Heart right ventricle (tissue), 16 donors: ENCODE measurements at places on chromosomes 7 and 10.
A peak's percentile ranks its signal among the peaks of the same experiment; 100 is the strongest.

GRCh38 chr7:19834566-19834965 lies 61.1 kb upstream of the TMEM196 start:
- no peak for DNase-seq

DNA sequence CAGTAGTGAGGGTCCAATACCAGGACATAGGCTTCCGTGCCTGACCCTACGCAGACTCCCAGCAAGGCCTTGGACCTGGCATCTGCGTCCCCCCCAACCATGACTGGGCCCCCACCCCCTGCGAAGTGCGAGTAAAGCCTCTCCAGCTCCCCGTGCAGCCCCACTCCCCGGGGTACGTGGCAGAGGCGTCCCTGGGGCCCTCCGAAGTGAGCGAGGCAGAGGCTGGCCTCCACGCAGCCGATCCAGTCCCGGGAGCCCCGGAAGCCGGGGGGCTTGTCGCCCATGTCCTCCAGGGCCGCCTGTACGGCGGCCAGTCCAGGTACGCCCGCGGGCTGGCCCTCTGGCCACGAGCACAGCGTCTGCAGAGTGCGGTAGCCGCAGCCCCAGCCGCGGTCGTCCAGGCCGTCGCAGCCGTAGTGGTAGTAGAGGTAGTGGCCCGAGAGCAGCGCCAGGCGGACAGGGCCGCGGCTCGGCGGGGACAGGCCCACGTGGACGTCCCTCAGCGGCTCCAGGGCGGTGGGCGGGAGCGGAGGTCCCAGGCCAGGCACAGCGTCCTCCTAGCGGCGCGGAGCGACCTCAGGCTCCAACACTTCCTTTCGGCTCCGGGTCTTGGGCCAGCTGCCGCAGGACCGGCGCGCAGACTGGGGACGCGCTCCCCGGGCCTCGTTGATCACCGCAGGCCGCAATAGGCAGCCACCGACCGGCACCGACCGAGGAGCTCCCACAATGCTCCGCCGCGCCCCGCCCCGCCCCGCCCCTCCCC lies at the start of gene UFSP1:
Gene UFSP1, minus strand, starts transcription at position 728 of the 763 bp plus-strand sequence. Its CDS starts 444 bp downstream, at position 284.
- DNase-seq: no peak

- no peak for DNase-seq
These were observed 3.8 kb downstream of the MAD1L1 start for GRCh38 chr7:2228921-2229320.

DNA sequence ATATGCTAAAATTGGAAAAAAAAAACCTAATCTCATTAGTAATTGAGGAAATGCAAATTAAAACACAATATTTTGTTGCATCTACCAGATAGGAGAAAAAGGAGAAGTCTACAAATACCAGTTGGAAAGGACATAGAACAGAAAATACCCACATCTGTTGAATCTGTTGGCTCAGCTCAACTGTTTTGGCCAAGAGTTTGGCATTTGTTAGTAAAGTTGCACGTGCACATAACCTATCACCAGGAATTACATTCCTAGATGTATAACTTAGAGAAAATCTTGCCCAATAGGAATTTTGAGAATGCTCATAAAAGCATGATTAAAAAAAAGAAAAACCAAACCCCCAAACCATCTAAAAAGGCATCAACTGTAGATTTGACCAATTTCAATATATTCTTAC lies 282.1 kb upstream of the BMPER start:
- no peak for DNase-seq

- DNase-seq: no peak
These were observed 128.3 kb downstream of the CCDC3 start for GRCh38 chr10:12873172-12873571.

- DNase-seq: peak; percentile 71
These were observed 8.9 kb upstream of the EXOC6 start for GRCh38 chr10:92839191-92840085.

- DNase-seq: no peak
These were observed 539.2 kb downstream of the REEP3 start for GRCh38 chr10:64060389-64060788.

DNA sequence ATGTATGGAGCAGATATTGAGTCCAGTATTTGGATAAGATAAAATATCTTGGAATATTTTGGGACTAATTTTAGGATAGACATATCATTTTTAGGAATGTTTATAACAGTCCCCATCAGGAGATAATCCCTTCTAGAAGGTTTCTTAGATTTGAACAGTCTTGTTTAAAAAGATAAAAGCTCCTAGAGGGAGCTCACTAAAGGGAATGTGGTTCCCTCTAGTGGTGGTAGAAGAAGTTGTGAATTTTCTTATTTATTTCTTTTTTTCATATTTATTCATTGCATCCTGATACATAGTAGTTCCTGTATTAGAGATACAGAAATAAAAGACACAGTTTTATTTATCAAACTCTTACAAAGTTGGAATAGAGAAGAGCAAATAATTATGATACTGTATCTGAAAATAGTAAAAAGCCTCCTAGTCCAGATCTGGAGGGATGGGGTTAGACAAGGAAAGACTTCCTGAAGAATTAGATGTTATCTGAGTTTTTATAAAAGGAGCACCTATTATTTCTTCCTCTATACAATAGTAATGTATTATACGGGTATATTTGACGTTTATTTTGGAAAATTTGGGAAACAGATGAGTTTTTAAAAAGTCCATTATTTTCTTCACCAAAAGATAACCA lies 24.5 kb upstream of the KLF14 start:
- DNase-seq: no peak

- no peak for DNase-seq
These were observed 21.2 kb upstream of the PRKAG2 start for GRCh38 chr7:151897951-151898686.

DNA sequence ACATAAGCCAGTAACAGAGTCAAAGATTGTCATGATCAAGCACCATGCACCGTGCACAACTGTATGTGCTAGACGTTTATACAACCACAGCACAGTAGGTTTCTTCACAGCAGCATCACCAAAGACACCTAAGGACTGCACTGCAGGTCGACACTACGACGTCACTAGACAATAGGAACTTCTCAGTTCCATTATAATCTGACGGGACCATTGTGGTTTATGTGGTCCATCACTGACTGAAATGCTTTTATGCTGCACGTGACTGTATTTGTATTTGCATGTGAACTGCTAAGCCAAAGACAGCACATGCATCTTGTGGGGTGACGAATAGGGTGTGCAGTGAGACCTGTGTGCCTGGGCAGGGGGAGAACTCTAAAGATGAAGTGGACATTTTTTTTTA lies 164.9 kb downstream of the PARD3 start:
- DNase-seq: no peak

DNA sequence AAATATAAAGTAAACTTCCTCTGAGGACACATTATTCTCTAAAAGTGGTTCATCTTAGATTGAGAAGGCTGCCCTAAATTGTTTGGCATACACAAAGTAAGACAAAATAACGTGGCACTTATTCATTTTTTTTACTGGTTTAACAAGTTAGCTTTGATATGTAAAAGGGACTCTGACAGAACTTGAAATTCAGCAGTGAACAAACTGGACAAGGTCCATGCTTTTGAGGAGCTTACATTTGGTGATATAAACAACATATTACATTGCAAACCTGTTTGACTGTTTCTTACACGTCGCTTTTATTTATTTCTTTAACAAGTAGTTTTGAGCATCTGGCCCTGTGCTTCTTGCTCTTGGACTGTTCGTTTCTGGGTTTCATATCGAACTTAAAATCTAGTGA lies 253.1 kb upstream of the POM121L12 start:
- DNase-seq: no peak

- peak; percentile 30 for DNase-seq
These were observed 16.7 kb upstream of the FRA10AC1 start for GRCh38 chr10:93718937-93719725.

DNA sequence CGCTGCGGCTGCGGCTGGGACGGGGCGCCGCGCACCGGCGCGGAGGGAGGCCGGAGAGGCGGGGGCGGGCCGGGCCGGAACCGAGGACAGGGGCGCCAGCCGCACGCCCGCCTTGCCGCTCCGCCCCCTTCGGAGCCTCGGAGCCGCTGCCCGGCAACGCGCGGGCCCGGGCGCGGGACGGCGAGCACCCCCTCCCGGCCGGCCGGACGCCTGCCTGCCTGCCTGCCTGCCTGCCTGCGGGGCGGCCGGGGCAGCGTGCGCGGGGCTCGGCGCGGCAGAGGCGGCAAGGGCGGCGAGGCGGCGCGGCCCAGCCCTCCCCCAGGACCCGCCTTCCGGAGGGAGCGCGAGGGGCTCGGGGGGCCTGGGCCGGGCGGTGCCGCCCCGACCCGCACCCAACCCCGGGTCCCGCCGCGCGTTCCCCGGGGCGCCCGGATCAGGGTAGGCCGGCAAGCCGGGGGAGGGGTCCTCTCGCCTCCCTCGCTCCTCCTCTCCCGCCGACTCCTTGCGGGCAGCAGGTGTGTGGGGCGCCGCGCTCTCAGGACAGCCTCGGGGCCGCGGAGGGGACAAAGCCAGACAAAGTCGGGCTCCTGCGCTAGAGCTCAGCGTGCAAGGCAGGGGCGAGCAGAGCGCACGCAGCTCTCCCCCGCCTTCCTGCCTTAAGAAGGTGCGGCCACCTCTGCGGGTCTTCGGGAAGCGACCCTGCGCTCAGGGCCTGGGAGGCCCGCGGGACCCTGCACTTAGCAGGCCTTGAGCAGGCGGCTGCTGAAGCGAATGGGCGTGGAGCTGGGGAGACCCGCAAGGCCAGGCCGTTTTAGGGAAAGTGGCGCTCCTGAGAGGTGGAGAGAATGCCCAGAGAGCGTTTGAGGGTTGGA lies at the start of gene KIAA1549:
Gene KIAA1549, minus strand, starts transcription at position 58 of the 872 bp plus-strand sequence. CDS start 120 bp downstream, outside the sequence.
- DNase-seq: peak; percentile 45

DNA sequence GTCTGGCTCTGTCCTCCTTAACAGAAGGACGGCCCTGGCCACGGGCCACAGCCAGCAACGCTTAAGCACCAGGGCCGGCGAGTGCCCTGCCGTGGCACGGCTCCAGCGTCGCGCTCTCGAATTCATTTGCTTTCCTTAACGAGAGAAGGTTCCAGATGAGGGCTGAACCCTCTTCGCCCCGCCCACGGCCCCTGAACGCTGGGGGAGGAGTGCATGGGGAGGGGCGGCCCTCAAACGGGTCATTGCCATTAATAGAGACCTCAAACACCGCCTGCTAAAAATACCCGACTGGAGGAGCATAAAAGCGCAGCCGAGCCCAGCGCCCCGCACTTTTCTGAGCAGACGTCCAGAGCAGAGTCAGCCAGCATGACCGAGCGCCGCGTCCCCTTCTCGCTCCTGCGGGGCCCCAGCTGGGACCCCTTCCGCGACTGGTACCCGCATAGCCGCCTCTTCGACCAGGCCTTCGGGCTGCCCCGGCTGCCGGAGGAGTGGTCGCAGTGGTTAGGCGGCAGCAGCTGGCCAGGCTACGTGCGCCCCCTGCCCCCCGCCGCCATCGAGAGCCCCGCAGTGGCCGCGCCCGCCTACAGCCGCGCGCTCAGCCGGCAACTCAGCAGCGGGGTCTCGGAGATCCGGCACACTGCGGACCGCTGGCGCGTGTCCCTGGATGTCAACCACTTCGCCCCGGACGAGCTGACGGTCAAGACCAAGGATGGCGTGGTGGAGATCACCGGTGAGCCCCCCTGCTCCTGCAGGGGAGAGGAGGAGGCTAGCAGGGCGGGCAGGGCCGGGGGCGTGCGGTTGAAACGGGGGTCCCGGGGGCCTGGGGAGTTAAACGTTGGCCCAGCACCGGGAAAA lies at the start of gene HSPB1:
Gene HSPB1, plus strand, starts transcription at position 327 of the 855 bp plus-strand sequence. Its CDS starts 40 bp downstream, at position 367.
- DNase-seq: peak; percentile 96

GRCh38 chr10:65040796-65041195 lies 1519.6 kb downstream of the REEP3 start:
- no peak for DNase-seq

DNA sequence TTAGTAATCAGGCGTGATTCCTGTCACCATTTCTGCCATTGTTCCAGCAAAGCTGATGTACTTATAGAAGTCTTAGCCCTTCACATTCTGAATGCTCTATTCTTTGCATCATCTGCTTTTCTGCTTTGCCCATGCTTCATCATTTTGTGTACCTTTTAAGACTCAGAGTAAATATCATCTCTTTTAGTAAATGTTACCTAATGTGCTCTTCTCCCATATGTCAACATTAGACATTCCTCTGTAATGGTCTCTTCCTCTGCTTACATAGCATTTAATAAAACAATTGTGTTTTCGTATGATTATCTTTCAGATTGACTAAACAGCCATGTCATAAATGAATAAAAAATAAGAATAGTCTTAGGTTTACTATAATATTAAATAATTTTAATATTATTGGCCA lies 719.6 kb upstream of the GRM3 start:
- DNase-seq: no peak

DNA sequence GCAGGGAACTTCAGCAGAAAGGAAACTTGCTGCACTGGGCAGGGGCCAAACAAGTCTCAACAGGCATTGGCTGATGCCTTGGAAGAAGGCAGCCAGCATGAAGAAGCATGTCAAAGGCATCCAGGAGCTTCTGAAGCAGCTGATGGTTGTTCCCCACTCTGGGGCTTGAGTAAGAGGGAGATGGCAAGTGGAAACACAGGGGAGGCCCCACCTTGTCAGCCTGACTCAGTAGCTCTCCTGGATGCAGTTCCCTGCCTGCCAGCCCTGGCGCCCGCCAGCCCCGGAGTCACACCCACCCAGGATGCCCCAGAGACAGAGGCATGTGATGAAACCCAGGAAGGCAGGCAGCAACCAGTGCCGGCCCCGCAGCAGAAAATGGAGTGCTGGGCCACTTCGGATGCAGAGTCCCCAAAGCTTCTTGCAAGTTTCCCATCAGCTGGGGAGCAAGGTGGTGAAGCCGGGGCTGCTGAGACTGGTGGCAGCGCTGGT lies 96.5 kb downstream of the TACC2 start:
- no peak for DNase-seq

GRCh38 chr7:138478499-138478908 lies 18.4 kb downstream of the TRIM24 start:
- no peak for DNase-seq

GRCh38 chr10:61139592-61139953 lies 195.6 kb upstream of the RHOBTB1 start:
- DNase-seq: no peak

DNA sequence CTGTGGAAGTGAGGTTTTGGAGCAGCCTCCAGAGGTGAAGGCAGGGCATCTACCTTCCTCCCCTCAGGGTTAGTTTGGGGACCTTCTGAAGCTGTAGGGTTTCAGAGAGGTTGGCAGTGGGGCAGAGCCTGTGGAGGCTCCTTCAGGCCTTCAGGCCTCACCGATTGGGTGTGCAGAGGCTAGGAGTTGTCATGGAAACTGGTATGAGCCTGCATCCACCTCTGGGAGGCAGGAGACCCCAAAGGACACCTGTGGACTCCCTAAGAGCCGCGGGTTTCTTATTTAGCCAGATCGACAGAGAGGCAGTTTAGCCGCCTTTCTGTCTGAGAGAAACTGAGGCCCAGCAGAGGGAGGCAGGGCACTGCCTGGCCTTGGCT lies 2.0 kb downstream of the LZTS2 start:
- no peak for DNase-seq

DNA sequence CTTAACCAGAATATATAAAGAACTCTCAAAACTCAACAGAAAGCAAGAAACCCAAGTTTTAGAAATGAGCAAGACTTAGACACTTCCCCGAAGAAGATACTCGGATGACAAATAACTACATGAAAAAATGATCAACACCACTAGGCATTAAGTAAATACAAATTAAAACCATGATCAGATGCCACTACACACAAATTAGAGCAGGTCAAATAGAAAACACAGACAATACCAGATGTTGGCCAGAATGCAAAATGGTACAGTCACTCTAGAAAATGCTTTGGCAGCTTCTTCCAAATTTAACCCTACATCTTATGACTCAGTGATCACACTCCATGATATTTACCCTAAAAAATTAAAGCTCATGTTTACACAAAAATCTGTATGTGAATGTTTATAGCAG lies 18.4 kb downstream of the TMEM176A start:
- DNase-seq: no peak
